NCI-H1105 treated with DMSO at 0.1 percent for 48 hours (cell line): ENCODE measurements at places on chromosomes 11 and 22.
A peak's percentile ranks its signal among the peaks of the same experiment; 100 is the strongest.

DNA sequence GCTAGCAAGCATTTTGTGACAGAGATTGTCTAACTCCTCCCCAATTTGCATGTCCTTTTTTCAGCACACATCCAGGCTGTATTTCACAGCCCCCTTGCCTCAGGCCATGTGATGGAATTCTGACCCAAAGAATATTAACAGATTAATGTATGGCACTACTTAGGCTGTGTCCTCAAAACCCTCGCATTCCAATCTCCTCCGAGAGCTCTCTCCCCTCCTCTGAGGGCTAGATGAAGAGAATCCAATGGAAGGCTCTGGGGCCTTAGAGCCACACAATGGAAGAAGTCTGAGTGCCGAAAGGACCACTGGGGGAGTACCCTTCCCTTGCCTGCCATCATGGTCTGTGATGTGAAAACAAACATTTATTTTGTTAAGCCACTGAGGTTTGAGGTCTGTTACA lies 13.7 kb upstream of the NNMT start:
- DNase-seq: no peak

GRCh38 chr11:8011981-8012444 lies 24.9 kb downstream of the EIF3F start:
- DNase-seq: no peak

DNA sequence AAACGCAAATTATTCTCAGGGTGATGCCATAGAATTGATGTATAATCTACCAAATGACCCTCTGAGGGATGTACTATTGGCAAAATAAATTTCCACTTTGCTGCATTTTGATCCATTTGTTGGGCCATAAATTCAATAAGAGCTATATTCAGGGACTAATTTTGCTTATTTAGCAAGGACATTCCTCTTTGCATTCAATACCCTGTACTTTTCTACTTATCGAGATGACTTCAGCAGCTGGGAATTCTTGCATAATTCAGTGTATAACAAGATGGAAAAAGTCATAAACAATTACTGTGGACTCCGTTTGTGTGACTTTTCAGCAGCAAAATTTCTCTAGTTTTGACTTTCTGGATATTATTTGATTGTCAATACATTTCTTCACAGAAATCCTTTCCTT lies 744.7 kb upstream of the CCDC179 start:
- DNase-seq: no peak

GRCh38 chr22:46541536-46541935 lies 4.1 kb upstream of the CELSR1 start:
- DNase-seq: no peak

GRCh38 chr11:90766121-90766520 lies 543.3 kb upstream of the CHORDC1 start:
- DNase-seq: no peak

DNA sequence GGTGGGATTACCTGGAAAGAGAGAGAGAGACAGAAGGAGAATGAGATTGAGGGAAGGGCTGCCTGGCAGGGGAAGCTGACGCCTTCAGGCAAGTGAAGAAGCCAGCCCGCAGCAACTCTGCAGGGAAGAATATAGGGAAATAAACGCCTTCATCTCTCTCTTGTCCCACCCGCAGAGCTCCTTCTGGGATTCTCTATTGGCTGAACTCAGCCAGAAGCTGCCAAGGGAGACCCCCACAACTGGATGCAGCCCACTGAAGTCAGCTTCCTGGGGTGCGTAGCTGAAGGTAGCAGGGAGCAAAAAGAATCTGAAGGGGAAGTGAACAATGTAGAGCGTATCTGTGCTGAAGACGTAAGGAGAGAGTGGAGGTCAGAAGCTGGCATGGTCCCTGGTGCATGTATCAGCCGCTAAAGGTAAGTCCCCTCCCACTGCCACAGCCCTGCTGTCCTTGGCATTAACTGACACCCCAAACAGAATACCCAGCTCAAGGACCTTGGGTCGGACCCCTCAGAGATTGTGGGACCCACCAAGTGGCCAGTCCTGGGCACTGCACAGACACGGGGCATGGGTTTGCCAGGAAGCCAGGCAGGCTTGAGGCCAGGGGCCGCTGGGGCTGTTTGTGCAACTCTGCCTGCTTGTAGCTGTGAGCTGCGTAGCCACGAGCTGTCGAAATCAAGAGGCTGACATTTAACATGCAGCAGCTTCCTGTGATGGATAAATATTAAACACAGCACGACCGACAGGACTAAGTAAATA lies 469.9 kb downstream of the MN1 start:
- no peak for DNase-seq

- DNase-seq: no peak
Measured at GRCh38 chr22:17112491-17113042, 8.6 kb downstream of the TMEM121B start.

DNA sequence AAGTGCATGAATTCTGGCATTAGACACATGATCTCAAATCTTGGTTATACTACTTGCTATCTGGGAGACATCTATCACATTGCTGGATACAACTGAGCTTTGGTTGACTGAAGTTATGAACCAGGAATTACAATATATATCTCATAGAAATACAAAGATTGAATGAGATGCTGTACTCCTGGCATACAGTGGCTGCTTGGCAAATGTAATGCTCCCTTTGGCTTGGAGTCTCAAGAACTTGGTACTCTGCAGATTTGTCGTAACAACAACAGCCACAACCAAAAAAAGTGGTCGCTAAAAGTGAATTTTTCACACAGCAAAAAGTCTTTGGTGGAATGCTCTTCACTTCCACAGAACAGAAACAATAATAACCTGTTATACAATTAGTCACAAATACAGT lies 1082.6 kb downstream of the DLG2 start:
- DNase-seq: no peak

- no peak for DNase-seq
Measured at GRCh38 chr11:75344761-75345454, 6.6 kb downstream of the ARRB1 start.

- peak; percentile 48 for DNase-seq
Measured at GRCh38 chr11:119100246-119100970, 1.2 kb downstream of the DPAGT1 start.

- peak; percentile 81 for DNase-seq
Measured at GRCh38 chr11:118198370-118198769, 21.9 kb upstream of the SCN2B start.

GRCh38 chr11:74538680-74539079 lies 45.2 kb upstream of the LIPT2 start:
- no peak for DNase-seq

GRCh38 chr22:37758694-37759093 lies 49.0 kb upstream of the GCAT start:
- DNase-seq: no peak

DNA sequence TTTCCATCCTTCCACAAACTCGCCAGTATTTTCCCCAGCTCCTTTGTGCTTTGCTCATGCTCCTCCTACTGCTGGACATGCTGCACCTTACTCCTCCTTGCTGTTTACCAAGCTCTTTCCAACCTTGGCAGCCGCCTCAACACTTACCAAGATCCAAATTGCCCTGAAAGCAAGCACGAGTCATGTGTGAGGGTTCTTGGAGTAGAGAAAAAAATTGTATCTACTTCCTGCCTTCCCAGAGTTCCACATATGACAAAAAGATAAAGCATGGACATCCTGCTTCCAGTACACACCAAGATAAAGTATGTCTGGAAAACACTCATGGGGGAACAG lies 767.5 kb downstream of the NTM start:
- no peak for DNase-seq

GRCh38 chr22:26643418-26644100 lies 13.8 kb upstream of the MIAT start:
- no peak for DNase-seq

GRCh38 chr11:86918973-86919372 lies 36.2 kb downstream of the FZD4 start:
- DNase-seq: no peak

- no peak for DNase-seq
Measured at GRCh38 chr11:56782167-56782847, 33.8 kb upstream of the OR9G4 start.

DNA sequence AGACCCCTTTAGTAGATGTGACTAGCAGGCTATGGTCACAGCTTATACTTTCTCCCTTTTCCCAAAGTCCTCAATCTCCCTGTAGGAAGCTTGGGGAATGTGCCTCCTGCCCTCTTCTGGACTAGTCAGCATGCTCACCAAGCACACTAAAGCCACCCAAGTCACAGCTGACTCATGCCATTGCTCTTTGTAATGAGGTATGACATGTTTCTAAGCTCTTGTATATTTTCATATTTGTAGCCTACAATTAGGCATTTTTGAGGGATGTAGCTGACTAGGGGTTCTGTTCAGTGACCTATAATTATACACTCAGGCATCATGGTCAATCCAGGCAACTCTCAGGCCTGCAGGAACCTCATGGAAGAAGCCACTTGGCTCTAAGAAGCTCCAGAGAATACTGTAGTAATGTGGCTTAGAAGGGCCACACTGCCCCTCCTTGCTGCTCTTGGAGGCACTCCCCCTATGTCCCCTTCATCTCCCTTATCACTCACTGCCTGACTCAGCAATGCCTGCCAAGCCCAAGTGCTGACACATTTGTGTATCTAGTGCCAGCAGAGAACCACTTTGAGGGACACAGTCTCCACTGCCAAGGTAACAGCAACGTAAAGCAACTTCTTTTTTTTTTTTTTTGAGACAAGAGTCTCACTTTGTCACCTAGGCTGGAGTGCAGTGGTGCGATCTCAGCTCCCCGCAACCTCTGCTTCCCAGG lies 86.2 kb downstream of the RPL27A start:
- DNase-seq: no peak

DNA sequence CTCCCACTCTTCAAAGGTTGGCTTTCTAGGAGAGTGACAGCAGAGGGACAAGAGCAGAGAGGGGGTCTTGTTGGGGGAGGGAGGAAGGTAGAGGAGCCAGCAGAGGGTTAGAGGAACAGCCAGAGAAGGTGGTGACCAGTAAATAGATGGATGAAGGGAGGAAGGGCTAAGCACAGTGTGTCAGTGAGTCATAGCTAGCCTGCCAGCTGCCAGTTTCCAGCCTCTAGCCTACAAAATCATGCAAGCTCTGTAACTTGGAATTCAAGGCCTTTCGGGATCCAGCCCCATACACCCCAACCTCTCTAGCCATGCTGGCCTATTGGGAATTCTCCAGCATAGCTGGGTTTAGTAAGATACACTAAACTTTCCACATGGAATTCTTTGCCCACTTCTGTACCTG lies 147.4 kb upstream of the TEAD1 start:
- no peak for DNase-seq

GRCh38 chr11:130847517-130847916 lies 68.8 kb downstream of the SNX19 start:
- no peak for DNase-seq

GRCh38 chr22:43042101-43042780 lies 27.3 kb upstream of the PACSIN2 start:
- no peak for DNase-seq
